ENCODE measurements at places on chromosomes 6 and 20.

GRCh38 chr20:45211569-45212474 lies 5.0 kb downstream of the SEMG1 start:
- DNase-seq: no peak

DNA sequence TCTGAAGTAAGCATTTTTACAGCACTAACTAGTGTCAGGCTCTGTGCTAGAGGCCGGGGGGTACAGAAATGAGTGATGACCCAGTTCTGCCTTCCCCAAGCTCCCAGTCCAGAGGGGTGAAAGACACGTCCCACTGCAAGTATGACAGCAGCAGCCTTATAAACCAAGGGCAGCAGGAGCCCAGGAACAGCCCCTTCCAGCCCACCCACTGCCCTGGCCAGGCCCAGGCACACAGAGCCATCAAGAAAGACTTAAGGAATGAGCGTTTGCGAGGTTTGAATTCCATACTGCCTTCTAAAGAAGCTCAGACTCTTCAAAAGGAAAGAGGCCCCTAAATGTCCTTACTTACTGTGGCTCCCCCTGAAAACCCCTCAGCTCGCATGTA lies 10.0 kb downstream of the TRERF1 start:
- no peak for DNase-seq

DNA sequence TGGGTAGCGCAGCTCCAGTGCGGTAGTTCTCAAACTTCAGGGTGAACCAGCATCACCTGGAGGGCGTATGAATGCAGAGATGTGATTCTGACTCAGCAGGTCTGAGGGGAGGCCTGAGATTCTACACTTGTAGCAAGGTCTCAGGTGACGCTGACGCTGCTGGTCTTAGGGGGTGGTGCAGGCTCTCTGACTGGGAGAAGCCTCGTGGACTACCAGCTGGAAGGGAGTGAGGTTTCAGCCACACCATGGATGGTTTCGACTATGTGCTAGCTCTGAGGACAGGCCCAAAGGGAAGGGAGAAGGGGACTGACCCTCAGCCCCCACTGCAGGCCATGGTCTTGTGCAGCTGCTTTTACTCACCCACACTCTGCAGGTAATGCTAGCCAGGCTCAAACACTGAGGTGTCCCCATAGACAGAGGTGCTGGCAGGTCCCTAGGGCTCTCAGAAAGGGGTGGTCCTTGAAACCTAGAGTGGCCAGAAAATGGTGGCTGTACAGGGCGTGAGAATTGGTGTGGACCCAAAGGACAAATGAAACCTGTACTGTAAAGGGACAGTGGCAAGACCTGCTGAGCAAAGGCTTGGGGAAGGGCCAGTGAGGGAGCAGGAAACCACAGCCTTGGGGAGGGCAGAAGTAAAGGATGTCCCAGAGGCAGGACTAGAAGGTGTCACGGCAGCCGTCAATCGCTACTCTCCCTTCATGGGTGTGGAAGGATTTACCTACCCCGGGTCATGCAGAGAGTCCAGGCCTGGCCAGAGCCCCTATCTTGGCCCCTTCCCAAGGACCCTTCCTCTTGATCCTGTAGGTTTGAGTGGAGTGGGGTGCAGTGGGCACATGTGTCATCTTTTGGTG lies 52.7 kb downstream of the EBF4 start:
- DNase-seq: no peak

GRCh38 chr6:87277123-87277522 lies 45.3 kb upstream of the SMIM8 start:
- no peak for DNase-seq

DNA sequence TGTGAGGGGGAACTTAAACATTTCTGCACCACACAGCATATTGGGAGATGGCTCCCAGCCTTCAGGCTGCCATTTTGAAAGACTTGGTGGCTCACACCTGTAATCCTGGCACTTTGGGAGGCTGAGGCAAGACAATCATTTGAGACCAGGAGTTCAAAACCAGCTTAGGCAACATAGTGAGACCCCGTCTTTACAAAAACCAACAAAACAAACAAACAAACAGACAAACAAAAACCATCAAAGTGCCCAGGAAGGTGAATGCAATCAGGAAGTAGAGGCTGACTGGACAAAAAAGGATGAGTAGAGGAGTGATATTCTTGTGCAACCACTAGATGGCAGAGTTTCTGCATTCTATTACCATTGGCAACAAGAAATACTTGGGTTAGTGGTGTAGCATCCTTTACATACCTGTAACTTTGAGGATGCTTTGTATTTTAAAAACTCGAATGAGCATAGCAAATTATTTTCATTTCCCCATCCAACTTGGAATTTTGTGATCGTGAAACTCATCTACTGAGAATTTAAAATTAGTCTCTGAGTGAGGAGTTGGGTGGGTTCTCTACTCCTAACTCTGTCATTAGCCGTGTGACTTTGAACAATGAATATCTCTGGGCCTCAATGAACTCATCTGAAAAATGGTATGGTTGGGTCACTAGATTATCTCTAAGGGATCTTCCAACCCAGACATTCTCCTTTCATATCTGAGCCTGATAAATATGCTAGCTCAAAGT lies 84.4 kb downstream of the CRYBG1 start:
- DNase-seq: no peak

DNA sequence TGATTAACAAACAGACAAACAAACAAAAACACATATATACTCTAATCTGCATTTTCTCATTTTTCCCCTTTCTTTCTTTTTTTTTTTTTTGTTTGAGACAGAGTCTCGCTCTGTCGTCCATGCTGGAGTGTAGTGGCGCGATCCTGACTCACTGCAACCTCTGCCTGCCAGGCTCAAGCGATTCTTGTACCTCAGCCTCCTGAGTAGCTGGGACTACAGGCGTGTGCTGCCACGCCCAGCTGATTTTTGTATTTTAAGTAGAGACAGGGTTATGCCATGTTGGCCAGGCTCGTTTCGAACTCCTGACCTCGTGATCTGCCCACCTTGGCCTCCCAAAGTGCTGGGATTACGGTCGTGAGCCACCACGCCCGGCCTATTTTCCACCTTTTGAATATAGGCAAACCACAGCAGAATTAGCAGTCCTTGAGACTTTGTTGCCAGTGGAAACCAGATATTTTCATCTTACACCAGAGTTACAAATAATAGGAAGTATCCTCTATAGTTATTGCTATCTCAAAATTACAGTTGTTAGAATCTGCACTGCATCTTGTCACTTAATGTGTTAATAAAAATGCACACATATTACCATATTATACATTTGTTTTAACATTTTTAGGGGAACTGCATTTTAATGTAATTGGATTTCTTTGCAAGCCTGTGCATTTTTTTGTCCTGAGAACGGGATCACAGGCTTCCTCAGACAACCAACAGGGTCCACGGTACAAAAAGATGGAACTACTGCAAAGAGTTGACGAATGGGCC lies 208.2 kb upstream of the ZNF217 start:
- DNase-seq: no peak

DNA sequence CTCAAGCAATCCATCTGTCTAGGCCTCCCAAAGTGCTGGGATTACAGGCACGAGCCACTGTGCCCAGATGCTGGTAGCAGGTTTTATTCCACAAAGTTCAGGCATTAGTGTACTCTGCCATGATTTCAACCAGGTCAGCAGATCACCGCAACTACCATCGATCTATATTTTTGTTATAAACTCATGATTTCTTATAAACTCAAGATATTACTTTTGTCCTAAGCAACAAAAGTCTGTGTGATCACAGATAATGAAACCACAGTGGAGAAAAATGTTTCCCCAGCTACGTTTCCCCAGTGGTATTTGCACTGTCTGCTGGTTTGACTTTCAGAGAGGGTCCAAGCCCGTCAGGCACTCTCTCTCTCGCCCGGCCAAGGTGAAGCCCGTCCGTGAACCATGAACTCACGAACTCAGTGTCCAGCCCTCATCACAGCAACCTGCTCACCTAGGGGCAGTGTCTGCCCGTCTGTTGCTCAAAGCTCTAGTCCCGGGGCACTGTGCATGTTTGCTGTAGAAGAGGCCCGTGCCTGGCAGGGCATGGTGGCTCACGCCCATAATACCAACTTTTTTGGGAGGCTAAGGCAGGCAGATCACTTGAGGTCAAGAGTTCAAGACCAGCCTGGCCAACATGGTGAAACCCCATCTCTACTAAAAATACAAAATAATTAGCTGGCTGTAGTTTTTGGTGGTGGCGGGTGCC lies 7.0 kb downstream of the SLC4A11 start:
- DNase-seq: no peak

DNA sequence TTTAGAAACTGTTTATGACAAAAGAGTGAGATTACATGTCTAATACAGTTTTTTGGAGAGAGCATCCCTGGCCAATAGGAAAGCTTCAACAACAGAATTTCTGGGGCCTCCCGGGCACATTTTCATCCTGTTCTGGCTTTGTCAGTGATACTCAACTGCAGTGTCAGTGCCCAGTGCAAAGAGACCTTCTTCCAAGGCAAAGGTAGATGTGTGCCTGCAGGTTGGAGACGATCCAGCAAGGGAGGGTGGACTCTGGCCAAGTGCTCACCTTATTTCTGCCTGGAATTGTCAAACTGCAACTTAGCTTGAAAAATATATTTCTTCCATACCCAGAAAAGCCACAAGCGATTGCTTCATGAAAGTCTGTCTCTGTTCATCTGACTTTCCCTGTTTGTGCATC lies 211.6 kb upstream of the SNX9 start:
- no peak for DNase-seq
